Urothelium cell line (cell line): ENCODE measurements at places on chromosomes 4 and X.

- DNase-seq, result no peak
These were observed 127.3 kb upstream of the NKX1-1 start for GRCh38 chr4:1533501-1534064.

DNA sequence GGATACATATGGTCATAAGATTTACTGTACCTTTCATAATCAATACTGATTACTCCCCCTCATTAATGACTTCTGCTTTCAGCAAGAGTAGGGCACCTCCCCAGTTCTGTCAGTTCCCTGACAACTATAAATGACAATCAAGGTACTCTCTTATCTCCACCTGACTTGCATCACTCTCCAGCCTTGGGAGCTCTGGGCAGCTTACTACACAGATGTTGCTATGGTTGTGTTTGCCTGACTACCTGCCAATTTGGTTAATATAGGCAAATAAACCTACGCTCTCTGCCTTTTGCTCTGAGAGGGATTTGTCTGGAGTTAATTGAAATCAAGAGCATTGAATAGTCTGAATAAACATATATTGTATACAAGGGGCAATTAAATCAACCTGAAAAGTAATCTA lies 22.8 kb upstream of the MAP7D3 start:
- no peak for DNase-seq

DNA sequence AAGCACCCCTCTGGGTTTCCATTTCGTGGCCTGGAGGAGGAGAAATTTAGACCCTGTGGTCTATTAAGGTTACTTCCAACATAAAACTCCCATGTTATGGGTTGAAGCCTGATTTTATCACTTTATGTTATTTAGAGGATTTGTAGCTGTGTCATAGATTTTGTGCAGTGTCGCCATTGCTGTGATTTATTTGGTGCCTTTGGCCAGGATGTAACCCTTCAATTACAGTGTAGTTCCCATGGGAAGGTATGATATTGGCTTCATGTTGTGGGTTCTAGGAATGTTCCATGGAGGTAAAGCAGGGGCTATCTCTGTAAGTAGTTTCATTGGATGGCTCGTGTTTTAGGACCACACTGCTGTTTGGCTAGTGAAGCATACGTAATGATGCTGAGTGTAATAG lies 58.5 kb downstream of the TMEM131L start:
- DNase-seq, result no peak

GRCh38 chr4:169744601-169745000 lies 13.1 kb downstream of the HPF1 start:
- no peak for DNase-seq

GRCh38 chr4:142414366-142414990 lies 431.6 kb downstream of the INPP4B start:
- no peak for DNase-seq

DNA sequence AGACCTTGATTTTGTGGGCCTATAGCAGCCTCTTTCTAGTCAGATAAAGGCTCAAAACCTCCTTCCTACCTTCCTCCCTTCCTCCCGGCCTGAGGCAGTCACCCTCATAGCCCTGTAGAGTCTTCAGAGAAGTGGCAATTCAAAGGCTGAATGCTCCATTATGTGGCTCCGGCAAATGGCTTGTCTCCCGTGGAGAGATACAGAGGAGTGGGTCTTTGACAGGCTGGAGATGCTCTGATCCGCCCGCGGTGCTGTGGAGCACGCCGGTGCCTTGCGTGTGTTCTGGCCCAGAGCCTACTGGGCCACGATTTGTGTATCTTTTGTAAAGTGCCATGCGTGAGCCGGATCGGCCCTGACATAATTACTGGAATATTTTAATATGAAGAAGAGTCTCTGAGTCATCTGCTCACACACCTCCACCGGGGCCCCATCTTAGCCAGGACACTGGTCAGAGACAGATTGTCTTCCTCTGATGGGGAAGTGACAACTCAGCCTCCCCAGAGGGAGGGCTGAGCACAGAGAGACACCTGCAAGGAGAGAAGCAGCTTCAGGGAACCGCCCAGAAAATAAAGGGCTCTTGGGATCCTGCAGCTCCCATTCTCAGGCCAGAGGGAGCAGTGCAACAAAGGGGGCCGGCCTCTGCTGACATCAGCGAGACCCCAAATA lies 88.7 kb downstream of the DCTD start:
- DNase-seq, result no peak

- DNase-seq, result no peak
These were observed 52.7 kb downstream of the STARD8 start for GRCh38 chrX:68699960-68700746.
